ENCODE measurements at places on chromosomes 12 and 14. TPM values are rescaled to one million over a fixed set of nuclear protein-coding genes. Genes with fewer than 3 reads are reported as not detected.
A peak's percentile ranks its signal among the peaks of the same experiment; 100 is the strongest.

KRT71 gene
- not detected for polyA plus RNA-seq

MAP3K9 gene
- 0.31 TPM for polyA plus RNA-seq

IGF1 gene
- 27.3 TPM for polyA plus RNA-seq

AMDHD1 gene
- not detected for polyA plus RNA-seq

CNPY2 gene
- polyA plus RNA-seq = 50.7 TPM

GRCh38 chr12:63912651-63913050 is 68.2 kb downstream of the SRGAP1 start:
- no peak for DNase-seq

DNA sequence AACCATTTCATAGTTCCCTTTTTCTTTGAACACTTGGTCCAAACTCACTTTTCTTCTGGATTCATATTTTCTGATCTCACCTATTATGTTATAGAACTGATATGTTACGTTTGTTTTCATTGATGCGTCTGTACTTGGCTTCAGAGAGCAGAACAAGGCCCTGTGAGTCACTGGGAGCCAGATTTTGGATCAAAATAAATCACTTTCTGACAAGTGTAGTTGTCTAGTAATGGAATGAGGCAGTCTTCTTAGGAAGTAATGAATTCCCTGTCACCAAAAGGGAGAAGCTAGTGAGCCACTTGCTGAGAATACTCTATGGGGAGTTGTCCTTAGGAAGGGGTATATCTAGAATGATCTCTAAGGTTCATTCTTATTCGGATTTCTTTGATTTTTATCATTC is 10.2 kb downstream of the BICD1 start:
- peak; percentile 38 for DNase-seq

- peak; percentile 51 for DNase-seq
Measured at GRCh38 chr14:60064491-60065072, 27.1 kb upstream of the PCNX4 start.

- no peak for DNase-seq
Measured at GRCh38 chr14:89720741-89721729, 233.5 kb downstream of the EFCAB11 start.

DNA sequence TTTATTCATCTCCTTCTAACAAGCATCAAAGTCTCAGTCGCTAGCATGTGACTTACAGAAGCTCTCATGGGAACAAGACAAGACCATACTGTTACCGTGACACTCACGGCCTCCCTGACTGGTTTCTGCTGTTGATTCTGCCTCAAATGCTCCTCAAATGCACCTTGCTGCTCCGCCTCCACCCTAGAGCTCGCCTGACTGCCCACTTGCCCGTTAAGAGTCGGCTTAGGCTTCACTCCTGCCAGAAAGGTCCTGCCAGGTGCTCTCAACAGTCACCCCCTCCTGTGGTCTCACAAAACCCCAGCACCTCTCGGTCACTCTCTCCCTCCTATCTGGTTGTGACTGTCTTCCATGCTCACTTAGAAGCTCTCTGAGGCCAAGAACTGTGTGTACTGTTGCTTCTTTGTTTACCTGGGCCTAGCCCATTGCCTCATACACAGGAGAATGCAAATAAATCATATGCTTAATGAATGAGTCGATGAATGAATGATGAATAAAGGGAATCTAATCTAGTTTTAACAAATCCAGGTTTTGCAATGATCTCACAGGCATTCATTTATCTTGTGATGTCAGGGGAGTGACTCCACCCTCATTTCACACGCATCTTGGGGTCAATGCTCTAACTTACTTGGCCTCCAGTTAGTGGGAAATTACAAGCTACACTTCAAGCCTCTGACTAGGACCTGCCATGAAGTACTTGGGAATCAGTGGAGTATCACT is 41.3 kb downstream of the SSH1 start:
- DNase-seq = no peak

DNA sequence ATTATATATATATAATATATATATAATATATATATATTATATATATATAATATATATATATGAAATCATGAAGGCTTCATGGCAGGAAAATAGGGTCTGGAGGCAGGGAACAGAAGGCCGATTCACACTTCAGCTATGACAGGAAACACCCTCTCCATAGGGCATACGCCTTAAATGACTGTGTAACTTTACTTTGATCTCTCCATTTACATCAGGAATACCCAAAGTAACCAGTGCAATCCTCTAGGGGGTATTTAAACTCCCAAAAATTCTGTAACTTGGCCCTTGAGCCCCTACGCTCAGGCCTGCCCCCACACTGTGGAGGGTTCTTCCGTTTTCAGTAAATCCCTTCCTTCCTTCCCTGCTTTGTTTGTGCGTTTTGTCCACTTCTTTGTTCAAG is 40.4 kb upstream of the PPP2R5C start:
- no peak for DNase-seq

DNA sequence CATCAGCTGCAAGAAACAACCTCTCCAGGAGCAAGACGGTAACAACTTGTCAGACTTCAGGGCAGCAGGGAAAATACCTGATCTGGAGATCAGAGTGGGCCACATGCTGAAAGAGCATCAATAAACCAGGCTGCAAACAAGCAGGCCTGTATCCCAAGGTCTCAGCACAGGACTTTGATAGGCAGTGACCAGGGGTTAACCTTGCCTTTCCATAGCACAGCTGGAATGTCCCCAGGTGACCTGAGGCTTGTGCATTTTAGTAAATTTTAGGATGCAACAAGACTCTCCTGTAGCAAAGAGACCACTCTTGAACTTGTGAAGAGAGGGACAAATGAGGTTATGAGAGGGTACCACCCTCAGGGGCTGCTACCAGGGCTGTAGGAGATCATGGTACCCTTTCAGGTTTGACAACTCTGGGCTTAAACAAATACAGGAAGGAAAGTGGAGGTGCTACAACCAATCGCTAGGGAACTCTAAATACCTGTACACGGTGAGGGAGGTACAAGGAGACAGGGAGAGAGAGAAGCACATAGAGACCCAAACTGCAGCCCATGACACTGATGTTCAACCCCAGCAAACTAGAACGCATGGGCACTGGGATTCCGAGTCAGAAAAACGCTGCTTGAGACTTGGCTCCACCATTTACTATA is 95.4 kb upstream of the EVL start:
- no peak for DNase-seq

Measured in muscle of back (tissue), 13 donors.